Progenitor cell of endocrine pancreas (in vitro differentiated cells): ENCODE measurements at places on chromosomes 1 and 21. TPM values are rescaled to one million over a fixed set of nuclear protein-coding genes. Genes with fewer than 3 reads are reported as not detected.

- no peak for DNase-seq
Observed at GRCh38 chr1:192631749-192632148, 4.2 kb upstream of the RGS13 start.

Gene LORICRIN
- not detected in 2 replicates for total RNA-seq

GRCh38 chr21:45322231-45322959 lies 34.7 kb upstream of the POFUT2 start:
- DNase-seq: no peak

DNA sequence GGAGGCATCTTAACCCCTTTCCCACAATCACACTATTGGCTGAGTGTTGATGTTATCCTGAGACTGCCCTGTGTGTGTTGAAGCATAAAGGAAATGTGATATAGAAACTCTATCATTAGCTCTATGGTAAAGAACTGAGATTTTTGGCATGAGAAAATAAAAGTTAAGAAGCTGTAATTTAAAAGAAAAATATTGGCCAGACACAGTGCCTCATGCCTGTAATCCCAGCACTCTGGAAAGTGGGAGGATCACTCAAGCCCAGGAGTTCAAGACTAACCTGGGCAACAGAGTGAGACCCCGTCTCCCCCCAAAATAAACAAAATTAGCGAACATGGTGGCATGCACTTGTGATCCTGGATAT lies 14.2 kb upstream of the RIPK4 start:
- no peak for DNase-seq

DNA sequence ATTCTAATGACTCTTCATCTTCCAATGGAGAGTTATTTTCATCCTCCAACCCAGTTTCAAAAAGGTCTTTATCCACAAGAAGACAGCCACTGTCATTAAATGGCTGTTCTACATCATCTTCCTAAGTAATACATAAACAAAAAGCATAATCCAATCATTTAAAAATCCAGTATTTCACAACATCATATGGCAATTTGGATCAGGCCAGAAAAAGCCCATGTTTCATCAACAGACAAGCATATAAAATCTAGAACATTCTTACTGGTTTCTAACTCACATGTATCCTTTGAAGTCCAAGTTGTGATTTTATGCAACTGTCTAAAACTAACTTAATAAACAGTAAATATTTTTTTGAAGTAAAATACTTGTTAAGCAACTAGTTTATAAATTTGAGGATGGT lies 6.6 kb downstream of the CLSPN start:
- no peak for DNase-seq

Gene GIPC2
- 3.0 and 4.2 TPM in 2 replicates for total RNA-seq

DNA sequence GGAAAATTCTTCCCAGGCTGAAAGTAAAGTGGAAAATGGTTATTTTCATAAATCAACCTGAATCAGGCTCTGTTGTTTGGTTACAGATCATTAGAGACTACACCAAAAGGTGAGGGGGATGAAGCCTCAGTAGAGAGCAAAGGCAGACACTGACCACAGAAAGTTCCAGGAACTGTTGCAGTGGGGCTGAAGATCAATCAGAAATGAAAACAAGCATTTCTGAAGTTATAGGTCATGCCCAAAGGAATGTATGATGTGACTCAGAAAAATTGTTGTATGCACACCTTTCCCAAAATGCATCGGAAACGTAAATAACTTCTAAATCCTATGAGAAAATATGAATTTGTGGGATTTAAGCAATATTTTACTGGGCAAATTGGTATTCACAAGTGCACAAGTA lies 63.3 kb downstream of the FYB2 start:
- DNase-seq: no peak

Gene LAMC1
- 72.9 and 77.3 TPM in 2 replicates for total RNA-seq

Gene LCE1F
- total RNA-seq: not detected in 2 replicates

- no peak for DNase-seq
Observed at GRCh38 chr1:23809751-23810171, 9.2 kb upstream of the GALE start.

DNA sequence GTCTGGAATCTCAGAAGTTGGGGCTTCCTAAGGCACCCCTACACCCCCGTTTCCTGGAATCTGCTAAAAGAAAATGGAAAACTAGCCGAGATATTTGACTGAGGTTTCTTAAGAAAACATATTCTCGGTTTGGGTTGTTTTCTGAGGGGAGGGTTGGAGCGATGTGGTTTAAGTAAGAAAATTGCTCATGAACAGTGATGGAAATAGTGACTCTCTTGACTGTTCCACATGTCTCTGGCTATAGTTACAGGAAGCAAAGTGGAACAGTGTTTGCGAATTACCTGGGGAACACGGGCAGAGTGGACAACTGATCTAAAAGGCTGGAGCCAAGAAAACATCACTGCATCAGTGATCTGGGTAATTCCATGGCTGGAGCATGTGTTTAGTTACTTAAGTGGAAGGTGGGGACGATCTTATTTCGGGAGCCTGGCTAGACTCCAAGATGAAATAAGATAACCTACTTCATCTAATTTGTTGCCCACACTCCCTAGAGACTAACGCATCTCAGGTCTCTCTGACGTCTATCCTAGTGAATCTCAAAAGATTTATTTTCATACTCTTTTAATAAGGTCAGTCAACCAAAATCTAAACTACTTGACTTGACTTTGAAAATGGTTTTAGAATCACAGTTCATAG lies 92.4 kb downstream of the KCNJ15 start:
- no peak for DNase-seq

Gene BRINP2
- total RNA-seq: 0.11 and 0.41 TPM in 2 replicates

- DNase-seq: no peak
Observed at GRCh38 chr21:43928222-43929125, 63.5 kb downstream of the AGPAT3 start.
